Stimulated activated CD4-positive, alpha-beta T cell treated with anti-CD3 and anti-CD28 coated beads, Interleukin-4, amount 100 ng/mL, for 1 hour (primary cell): ENCODE measurements at places on chromosomes 12 and 14.

- DNase-seq: no peak
These were observed 28.6 kb upstream of the CORO1C start for GRCh38 chr12:108759924-108760323.

GRCh38 chr12:19095756-19096480 lies 33.6 kb upstream of the PLEKHA5 start:
- no peak for DNase-seq

DNA sequence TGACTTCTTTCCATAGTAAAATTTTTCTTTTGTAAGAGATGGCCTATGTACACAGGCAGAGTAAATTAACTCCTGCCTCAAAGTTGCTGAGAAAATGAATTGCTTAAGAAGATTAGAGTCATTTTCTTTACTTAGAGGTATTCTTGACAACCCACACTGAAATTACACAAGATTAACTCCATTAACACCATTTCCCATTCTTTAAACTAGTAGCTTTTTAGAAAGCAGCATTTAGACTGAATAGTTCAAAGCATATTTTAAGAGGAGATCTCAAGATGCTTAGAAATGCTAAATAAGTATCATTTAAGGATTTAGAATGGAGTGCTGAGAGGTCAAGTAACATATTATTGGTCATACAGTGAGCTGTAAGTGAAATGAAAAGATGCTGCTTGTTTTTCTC lies 35.5 kb downstream of the PUS7L start:
- no peak for DNase-seq

GRCh38 chr12:62907078-62907477 lies 27.9 kb downstream of the PPM1H start:
- no peak for DNase-seq

GRCh38 chr12:75452675-75453330 lies 27.8 kb upstream of the GLIPR1 start:
- DNase-seq: no peak
